NCI-H1105 (cell line): ENCODE measurements at places on chromosomes 4 and X.

- no peak for DNase-seq
Measured at GRCh38 chrX:10086676-10087075, 70.1 kb upstream of the CLCN4 start.

DNA sequence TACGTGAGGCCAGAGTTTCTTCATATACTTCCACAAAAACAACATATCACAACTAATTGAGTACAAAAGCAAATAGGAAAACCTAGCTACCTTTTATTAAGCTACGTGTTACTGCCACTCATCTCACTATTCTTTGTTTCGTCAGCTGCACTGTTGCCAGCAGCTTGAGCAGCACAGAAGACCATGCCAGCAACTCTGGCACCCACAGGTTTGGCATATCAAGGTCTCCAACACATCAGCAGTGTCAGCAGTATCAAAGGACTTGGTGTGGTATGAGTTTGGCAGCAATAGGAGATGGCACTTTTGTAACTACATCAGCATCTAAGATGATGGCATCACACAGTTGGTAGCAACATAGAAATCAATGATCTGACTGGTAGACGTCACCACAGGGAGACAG lies 30.7 kb downstream of the CDKL2 start:
- no peak for DNase-seq

GRCh38 chrX:25897758-25898157 lies 240.4 kb upstream of the MAGEB18 start:
- DNase-seq = no peak

DNA sequence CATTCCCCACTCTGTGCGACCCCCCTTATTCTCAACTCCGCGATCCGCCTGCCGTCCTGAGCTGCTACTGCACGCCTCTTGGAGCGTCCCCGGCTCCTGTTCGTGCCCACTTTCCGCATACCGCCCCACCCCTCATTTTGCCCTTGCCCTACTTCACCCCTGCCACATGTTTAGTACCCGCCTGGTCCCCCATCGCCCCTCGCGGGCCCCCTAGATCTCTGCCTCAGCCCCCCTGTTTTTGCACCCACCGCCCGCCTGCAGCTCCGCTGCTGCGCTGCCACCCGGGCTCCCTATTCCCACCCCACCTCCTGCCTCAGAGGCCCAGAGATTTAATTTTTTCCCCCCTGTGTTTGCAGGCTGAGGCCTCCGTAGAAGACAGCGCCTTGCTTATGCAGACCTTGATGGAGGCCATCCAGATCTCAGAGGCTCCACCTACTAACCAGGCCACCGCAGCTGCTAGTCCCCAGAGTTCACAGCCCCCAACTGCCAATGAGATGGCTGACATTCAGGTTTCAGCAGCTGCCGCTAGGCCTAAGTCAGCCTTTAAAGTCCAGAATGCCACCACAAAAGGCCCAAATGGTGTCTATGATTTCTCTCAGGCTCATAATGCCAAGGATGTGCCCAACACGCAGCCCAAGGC lies 1.4 kb downstream of the MAGED1 start:
- DNase-seq = peak; percentile 38

GRCh38 chr4:170374770-170375169 lies 285.0 kb upstream of the AADAT start:
- DNase-seq = no peak

DNA sequence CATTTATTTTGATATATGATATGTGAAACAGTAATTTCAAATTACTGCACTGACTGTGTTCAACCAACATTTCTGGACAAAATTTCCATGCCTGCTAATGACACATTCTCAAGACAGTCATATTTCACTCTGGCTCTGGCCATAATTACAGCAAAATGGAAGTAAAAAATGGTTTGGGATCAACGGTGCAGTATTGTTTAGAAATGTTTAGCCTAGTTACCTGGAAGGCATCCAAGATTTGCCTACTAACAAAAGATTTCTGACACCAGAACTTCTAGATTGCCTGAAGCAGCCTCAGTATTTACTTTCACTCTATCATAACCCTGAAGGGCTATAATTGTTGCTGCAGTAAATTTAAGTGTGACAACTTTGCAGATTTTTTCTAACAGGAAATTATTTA lies 416.3 kb downstream of the PCDH10 start:
- DNase-seq = peak; percentile 91

GRCh38 chr4:76434901-76435527 lies at the start of gene SHROOM3:
Gene SHROOM3 (plus strand): TSS chr4:76435229. CDS start chr4:76436053, 824 bp downstream.
- DNase-seq = no peak

DNA sequence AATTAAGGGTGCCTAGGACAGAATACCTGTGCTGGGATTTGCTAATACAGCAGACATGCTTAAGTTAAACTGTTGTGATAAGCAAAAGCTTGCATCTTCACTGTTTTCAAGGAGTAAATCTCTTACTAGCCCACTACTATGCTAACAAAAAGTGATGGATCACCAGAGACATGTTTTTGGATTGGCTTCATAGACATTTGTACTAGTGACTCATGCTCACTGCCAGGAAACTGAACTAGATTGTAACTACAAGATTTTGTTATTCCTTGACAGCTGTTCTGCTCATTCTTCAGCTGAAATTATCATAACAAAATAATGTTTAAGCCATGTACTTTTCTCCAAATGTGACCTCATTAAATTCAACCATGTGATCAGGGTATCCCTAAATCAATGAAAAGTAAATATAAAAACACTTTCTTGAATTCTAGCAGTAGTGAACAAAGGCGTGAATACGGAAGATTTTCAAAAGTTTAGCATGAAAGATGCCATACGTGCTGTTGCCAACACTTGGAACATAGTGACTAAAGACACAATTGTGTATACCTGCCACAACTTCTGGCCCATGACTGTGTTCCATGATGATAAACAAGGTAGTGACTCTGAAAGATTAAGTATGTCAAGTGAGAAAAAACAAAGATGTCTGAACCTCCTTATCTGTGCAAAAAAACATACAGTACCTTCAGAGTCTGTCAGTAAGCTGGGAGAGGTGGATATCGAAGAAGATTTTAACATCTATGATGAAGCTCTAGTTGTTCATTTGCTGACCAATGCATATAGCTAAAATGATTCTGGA lies 154.0 kb downstream of the BTC start:
- no peak for DNase-seq

- no peak for DNase-seq
Measured at GRCh38 chr4:13984991-13985800, 357.7 kb upstream of the BOD1L1 start.

DNA sequence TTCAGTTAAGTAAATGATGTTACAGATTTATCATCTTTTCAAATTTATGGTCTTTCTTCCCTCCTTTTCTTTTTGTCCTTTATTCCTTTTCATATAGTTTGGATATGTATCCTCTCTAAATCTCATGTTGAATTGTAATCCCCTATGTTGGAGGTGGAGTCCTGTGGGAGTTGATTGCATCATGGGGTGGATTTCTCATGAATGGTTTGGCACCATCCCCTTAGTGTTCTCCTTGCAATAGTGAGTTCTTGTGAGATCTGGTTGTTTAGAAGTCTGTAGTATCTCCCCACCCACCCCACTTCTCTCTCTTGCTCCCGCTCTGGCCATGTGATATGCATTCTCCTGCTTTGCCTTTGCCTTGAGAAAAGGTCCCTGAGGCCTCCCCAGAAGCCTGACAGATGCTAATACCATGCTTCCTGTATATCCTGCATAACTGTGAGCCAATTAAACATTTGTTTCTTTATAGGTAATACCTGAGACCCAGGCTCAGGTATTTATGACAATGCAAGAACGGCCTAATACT lies 236.7 kb downstream of the PRDM5 start:
- no peak for DNase-seq

DNA sequence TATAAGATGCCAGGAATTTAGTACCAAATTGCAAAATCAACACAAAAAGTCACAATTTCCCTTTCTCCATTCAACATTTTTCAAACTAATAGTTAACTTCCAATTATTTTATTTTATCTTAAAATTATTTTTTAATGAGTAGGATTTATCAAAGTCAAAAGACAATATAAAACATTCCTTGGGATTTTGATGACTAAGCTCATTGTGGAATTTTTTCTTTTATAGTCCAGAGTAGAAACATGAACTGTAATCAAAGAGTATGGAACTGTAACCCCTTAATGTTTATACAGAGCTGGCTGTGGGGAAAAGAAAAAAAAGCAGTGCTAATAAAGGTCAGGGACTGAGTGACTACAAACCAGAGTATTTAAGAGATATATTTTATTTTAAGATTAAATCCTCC lies 368.6 kb upstream of the CPXCR1 start:
- no peak for DNase-seq

- no peak for DNase-seq
Measured at GRCh38 chr4:56708146-56708545, 27.1 kb upstream of the HOPX start.

DNA sequence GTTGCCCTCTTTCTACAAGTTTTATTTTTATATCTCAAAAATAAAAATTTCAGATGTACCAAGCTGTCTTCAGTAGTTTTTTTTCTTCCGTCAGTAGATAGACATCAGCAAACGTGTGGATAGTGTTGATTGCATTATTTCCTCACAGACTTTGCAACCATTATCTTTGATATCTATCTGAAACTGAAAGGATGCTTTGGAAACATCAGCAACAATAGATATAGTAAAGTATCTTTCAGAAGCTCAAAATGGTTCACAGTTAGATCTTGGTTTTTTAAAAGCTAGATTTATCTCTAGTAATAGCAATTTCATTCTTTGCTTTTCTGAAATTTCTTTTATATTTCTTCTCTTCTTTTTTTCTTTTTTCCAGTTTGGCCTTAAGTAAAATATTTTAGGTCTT lies 246.9 kb upstream of the PCDH7 start:
- no peak for DNase-seq

GRCh38 chr4:26583538-26583864 lies 383 bp upstream of the TBC1D19 start:
- DNase-seq = no peak

GRCh38 chr4:113088050-113088449 lies 38.6 kb downstream of the ANK2 start:
- no peak for DNase-seq

GRCh38 chrX:1564750-1565683 lies 26.4 kb upstream of the AKAP17A start:
- no peak for DNase-seq

- no peak for DNase-seq
Measured at GRCh38 chr4:82415922-82416365, 14.3 kb downstream of the HNRNPDL start.

GRCh38 chr4:13681570-13681969 lies 54.0 kb upstream of the BOD1L1 start:
- no peak for DNase-seq

DNA sequence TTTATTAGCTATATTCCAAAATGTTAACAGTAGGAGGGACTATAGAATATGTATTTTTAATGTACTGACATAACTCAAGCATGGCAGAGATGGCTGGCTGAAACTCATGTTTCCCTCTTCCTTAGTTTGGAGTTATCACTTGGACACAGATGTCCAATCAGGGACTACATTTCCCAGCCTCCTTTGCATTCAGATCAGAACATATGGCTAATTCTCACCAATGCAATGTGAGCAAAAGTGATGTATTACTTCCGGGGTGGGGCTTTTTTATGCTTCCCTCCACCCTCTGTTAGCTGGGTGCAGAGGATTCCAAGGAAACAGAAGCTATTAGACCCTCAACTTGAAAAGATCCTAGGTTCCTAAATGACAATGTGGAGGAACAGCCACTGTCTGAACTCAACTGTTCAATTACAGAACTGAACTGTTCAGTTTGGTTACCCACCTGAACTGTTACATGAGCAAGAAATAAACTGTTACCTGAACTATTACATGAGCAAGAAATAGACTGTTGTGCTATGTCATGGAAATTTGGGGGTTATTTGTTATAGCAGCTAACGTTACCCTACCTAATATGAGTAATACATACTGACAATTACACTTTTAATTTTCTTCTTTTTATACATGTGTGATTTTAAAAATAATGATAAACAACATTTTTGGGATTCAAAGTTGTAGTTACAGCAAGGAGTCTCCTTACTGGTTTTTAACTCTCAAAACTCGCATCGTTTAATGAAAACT lies 29.6 kb upstream of the ERVMER34-1 start:
- DNase-seq = no peak

DNA sequence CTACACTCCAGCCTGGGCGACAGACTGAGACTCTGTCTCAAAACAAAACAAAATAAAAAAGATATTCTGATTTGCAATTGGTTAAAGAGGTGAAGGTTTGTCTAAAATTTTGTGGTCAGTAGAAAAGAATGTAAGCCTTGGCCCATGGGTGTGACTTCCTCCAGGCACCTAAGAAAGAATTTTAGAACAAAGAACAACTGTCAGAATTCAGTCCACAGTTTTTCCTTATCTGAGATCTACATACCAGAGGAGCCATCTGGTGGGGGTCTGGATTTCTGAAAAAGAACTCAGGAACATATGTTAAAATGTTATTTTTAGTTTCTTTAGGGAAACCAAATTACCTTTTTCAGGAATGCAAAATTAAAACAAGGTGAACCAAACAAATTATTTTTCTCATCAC lies 434.1 kb downstream of the ANKRD50 start:
- no peak for DNase-seq

DNA sequence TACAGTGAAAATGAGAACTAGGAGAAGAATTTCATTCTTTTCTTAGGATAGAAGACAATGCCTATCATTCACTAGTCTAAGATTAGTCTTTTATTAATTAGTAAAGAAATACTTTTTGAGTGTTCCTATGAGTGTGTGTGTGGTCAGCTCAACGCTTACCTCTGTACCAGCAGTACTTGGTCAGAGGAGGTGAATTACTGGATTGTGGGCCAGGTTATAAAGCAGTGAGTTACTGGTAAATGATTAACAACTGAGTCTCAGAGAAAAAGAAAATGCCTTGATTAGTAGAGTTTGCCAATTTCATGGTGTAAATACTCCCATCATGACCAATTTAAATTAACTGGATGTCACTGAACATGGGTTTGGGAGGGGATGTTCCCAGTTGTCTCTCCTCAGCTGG lies 444.6 kb downstream of the STIM2 start:
- DNase-seq = no peak

- no peak for DNase-seq
Measured at GRCh38 chr4:171308661-171309060, 504.5 kb upstream of the GALNTL6 start.

- no peak for DNase-seq
Measured at GRCh38 chr4:8919651-8920288, 48.1 kb upstream of the HMX1 start.

DNA sequence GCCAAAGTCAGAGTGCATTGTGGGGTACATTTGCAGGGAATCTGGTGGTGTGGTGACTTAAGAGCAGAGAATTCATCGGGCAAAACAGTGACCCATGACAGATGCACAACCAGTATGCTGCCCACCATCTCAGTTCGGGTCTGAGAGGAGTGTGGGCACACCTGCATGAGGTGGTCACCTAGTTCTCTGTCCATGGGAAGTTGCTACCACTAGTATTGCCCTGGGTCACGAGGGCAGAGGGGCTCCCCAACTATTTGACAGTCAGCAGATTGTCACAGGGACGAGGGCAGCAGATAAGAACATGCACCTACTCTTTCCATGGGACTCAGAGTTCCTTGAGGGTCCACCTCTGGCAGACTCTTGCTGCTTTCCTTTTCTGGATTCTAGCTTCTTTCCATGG lies 305.2 kb upstream of the MAOA start:
- DNase-seq = no peak

DNA sequence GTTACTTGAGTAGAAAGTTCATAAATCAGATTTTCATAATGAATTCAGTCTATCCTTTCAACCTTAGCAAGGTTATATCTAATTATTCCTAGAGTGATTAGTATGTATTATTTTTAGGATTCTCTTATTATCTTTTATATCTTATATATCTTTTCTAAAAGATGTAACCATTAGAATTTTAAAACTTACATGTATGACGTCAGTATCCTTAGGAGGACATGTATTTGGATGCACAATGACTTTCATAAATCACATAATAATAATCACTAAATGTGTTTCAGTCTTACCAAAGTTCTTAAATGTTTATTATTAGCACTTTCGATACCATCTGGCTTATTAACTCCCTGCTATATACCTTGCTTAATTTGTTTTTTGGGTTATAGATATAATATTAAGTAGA lies 1400.5 kb upstream of the IGFBP7 start:
- DNase-seq = no peak
